ENCODE measurements at places on chromosomes 13 and 19.
A peak's percentile ranks its signal among the peaks of the same experiment; 100 is the strongest.

- DNase-seq, result no peak
These were observed 56.9 kb upstream of the EDNRB start for GRCh38 chr13:77975358-77976042.

DNA sequence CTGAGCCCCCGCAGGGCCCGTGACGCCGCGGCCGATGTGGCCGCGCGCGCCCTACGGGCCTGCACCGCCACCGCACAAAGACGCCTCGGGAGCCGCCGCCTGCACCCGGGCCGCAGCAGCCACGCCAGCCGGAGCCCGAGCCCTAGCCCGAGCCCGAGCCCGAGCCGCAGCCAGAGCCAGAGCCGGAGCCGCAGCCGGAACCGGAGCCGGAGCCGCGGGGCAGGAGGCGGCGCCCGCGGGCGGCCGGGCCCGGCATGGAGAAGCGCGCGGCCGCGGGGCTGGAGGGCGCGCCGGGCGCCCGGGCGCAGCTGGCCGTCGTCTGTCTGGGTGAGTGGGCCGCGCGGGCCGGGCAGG, 379 bp downstream of the LRP3 start:
- no peak for DNase-seq

DNA sequence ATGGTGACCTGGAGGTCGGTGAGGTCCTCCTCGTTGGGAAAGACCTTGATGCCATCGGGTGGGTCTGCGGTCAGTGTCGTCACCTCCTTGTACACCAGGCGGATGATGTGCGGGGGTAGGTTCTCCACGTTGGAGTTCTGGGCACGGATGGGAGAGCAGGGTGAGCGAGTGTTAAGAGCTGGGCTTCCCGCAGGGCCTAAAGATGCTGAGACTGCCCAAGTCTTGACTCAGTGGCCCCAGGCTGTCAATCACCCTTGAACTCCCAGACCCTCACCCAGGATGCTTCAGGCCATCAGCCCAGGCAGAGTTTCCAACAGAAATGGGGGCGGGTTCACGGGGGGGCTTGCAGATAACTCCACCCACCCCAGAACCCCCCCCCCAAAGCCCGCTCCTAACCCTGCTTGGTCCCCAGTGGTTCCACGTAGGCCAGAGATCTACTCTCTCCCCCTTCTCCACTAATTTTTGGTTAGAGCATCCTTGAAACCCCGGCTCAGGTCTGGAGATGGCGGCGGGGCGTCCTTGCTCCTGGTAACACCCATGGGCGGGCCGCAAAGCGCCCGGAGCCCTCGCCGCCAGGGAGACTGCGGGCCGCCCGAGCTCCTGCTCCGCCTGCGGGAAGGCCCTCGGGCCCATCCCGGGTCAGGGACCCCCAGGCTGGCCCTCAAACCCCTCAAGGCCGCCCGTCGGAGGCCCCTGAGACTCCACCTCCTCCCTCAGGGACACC, 600 bp downstream of the UBE2S start:
- DNase-seq, result no peak

GRCh38 chr19:41910240-41910991, 17.8 kb downstream of the ERFL start:
- DNase-seq, result no peak

GRCh38 chr13:46839399-46839798, 42.4 kb upstream of the ESD start:
- DNase-seq, result no peak

GRCh38 chr19:12133069-12133468, 7.1 kb downstream of the ZNF20 start:
- DNase-seq, result no peak

DNA sequence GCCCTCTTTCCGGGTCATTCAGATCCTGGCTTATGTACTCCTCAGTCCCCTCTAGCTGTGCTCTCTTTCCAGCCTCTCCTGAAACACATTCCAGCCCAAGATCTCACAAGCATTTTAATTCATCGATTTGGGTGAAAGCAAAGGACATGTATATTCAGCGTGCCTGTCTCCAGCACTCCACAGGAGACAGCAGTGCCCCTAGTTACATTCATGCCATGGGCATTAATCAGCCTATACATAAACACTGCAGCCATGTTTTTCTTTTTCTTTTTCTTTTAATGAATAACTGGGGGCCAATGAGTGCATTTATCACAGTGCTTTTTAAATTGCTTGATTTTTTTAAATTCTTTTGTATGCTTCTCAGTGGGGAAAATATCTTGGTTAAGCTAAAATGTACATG, 199.1 kb downstream of the DCT start:
- DNase-seq, result no peak

GRCh38 chr13:89407357-89407756, 1736.2 kb downstream of the SLITRK5 start:
- DNase-seq, result peak; percentile 32

- DNase-seq, result no peak
These were observed 23.6 kb downstream of the LRRC63 start for GRCh38 chr13:46235286-46235685.

GRCh38 chr13:90498096-90498495, 849.4 kb upstream of the MIR17HG start:
- no peak for DNase-seq

DNA sequence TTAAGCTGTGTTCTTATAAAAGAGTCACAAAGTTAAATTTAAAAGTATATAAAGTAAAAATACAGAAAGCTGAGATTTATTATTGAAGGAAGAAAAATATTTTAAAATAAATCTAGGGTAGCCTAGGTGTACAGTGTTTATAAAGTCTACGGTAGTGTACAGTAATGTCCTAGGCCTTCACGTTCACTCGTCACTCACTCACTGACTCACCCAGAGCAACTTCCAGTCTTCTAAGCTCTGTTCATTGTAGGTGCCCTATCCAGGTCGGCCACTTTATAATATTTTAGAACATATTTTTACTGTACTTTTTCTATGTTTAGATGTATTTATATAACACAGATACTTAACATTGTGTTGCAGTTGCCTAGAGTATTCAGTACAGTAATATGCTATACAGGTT, 47.4 kb downstream of the NDFIP2 start:
- no peak for DNase-seq

- peak; percentile 45 for DNase-seq
These were observed 9.0 kb upstream of the CEACAM5 start for GRCh38 chr19:41699231-41699967.

DNA sequence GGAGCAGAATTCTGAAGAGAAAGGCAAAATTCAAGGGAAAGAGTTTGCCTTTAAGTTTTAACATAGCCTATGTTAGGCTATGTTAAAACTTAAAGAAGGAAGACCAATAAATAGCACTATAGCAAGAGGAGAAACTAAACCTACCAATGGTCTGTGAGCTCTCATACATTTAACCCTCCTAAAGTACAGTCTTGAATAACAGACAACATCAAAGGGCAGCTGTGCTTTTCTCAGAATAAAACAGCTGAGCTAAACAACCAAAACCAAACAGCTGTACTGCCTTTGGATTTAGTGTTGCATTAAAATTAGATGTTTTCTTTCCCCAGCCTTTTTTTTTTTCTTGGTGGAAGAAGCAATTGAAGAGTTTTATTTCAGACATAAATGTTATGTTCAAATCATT, 34.0 kb downstream of the KLF5 start:
- no peak for DNase-seq

DNA sequence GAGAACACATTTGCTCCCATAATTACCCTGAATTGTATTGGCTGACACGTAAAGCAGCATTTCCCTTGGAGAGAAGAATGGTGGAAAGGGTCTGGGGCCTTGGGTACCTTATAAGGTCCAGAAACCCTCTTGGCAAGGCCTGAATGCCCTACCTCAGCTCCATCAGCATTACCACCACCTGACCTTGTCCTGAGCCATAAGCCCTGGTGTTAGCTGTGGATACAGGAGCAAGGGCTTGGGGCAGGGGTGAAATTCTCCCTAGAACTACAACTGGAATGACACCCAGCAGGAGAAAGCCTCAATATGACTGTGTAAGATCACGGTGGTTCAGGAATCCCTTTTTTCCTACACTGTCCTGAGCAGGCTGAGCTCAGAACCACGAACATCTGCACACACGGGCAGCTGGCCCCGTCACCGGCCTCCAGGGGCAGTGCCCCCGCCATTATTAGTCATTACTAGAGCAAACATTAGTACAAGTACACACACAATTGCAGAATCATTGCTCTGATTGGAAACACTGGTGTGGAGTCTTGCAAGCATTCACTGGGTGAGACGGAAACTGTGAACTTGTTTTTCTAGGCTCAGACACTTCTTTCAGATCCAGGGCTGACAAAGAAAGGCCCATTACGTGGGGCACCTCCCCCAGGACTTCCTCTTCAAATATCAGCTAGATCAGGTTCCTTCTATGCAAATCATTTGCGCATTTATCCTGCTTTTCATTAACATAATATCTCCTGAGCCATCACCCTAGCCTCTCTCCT, 26.8 kb upstream of the MTIF3 start:
- DNase-seq, result peak; percentile 27

- no peak for DNase-seq
These were observed 765.2 kb downstream of the SLITRK1 start for GRCh38 chr13:83117046-83117445.

- no peak for DNase-seq
These were observed 8.0 kb upstream of the FARP1 start for GRCh38 chr13:98134901-98135300.

DNA sequence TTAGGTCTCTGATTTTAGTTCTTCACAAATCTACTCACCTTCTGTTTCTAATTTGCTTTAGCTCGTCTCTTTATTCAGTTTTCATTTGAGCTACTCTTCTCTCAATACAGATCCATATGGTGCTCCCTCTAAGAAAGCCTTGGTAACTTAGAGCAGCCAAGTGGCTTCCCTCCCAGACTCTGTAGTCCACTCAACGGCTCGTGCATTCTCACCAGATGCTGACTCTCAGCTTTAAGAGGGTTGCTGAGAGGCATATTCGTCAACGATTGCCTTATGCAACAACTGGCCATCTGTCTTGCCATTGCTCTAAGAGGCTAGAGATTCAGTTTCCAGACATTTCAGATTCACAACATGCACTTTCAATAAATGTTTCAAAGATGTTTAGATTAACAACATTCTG, 785.8 kb upstream of the SLC10A2 start:
- no peak for DNase-seq

- no peak for DNase-seq
These were observed 14.4 kb downstream of the ATP4B start for GRCh38 chr13:113643593-113643992.

- DNase-seq, result no peak
These were observed 920 bp upstream of the SIGLEC7 start for GRCh38 chr19:51141181-51141580.

DNA sequence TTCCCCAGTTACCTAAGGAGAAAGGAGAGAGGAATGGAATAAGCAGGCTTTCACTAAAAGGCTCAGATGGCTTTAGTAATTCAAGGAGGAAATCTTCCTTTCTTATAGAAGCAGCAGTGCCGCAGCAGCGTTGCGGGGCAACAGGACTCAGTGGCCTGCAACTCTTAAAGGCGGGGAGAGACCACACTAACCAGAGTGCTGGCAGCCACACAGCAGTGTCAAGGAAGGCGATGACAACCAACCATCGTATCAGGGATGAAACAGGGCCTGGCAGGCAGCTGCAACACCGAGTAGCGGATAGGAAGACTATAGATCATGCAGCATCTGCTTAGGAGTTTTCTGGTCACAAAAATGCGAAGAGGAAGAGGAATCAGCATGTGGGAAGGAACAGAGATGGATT, 106.0 kb downstream of the ERCC5 start:
- DNase-seq, result no peak

- DNase-seq, result no peak
These were observed 6.4 kb downstream of the DAPK3 start for GRCh38 chr19:3964256-3965194.

DNA sequence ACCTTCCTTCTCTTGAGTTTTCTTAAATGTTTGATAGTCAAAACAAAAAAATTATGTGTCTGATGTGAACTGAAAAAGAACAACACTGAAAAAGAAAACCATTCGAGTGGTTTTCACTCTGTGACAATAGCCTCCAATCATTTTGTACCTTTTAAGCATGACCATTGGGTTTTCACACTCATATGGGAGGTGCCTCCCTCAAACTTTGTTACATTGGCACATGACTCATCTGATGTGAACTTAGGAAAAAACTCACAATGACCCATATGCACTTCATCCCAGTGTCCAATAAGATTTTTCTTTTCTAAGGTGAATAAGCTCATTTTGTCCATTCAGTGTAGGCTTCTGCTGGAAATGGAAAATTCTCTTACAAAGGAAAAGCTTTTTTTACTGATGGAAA, 66.6 kb upstream of the XPO4 start:
- DNase-seq, result peak; percentile 37

- no peak for DNase-seq
These were observed 31.0 kb downstream of the RUBCNL start for GRCh38 chr13:46355901-46356590.

- no peak for DNase-seq
These were observed 188.8 kb downstream of the TUBA3C start for GRCh38 chr13:18992791-18993190.

DNA sequence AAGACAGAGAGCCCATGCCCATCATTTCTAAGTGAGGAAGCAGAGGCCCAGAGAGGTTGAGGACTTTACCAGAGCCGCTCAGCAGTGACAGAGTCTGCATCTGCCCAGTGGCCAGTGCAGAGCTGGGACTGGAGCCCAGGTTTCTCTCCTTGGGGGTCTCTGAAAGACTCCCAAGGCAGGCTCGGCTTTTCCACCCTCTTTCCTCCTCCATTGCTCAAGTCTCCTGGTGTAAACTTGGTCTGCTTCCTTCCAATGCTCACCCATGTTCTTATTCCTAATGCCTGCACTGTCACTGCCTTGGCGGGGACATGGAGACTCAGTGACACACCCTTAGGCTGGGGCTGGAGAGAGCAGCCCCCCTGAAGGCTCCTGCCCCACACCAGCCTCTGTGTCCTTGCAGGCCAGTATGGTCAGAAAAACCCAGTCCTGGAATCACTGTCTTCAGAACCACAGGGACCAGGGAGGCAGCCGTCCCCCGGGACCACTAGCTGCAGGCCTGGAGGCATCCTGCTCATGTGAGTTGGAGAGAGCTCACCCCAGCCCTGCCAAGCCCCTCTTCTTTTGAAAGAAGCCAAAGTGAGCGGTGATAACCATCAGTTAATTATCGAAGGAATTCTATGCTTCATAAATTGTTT, 211.0 kb upstream of the ZNF536 start:
- no peak for DNase-seq

- no peak for DNase-seq
These were observed 1732.3 kb upstream of the SLC10A2 start for GRCh38 chr13:104798486-104798885.

DNA sequence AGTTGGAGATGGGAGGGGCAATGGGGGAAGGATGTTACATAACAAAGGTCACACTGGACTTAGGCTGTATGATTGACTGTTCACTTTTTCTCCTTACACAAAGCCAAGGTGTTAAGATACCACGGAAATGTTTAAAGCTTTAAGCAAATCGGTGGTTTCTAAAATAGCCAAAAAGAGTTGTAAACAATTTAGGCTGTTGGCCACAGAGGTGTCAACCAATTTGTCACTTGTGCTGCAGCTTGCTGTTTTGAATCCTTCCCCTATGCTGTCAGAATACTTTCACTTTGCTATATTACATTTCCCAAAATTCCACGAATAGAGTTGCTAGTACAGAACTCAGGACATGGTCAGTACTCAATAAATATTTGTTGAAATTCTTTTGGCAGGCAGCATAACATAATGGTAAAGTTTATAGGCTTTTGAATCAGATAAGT, 149.3 kb downstream of the VWA8 start:
- no peak for DNase-seq
